Esophagus squamous epithelium (tissue), 5 donors: ENCODE measurements at places on chromosomes 5 and 9.

DNA sequence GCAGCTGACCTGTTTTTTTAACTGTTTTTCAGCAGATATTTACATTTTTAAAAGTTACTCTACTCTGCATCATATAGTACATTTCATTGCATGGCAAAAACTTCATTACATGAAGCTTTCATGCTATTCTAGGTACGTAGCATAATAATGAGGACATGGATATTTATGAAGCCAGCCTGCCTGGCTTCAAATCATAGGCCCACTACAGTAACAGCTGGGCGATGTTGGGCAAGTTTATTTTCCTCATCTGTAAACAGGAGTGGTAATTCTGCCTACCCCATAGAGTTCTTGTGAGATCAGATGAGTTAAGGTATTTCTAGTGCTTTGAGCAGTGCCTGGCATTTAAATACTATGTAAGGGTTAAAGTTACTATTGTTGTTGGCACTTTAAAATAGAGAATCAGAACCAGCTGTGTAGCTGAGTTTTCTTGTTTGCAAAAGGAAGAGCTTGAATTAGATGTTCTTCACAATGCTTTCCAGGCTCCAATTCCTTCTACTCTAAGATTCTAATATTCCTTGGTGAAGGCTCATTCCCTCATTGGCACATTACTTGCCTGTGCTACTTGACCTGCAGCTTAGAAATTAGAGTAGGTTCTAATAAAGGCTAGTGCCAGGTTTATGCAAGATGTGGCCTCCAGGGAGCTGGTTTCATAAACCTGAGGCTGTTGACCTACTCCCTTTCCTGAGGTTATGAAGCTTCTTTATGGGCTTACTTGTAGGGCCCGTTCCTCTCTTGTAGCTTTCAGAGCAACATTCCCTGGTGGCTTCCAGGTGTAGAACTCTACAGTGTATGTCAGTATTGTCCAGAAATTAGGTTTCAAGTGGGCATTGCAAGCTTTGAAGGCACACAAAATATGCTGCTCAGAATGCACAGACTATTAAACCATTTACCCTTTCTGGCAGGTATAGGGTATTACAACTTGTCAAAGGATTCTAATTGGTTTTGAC, 14.5 kb downstream of the ANP32B start:
- DNase-seq, result no peak

- no peak for DNase-seq
Observed at GRCh38 chr9:101601904-101602765, 7.4 kb upstream of the PPP3R2 start.

GRCh38 chr9:32579706-32580331, 6.9 kb upstream of the NDUFB6 start:
- DNase-seq, result no peak

DNA sequence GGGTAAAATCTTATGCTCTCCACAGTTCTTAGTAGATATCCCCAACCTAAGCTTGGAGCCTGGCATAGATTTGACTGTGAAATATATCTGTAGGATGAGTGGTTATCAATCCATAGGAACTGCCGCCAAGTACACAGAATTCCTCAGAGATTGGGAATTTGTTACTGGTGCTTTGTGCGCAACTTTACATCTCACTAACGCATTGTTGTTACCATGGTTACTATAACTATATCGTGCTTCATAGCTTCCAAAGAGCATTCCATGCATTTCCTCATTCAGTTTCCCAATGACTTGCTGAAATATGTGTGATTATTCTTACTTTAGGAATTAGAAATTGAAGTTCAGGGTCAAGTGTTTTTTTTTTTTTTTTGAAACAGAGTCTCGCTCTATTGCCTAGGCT, 9.5 kb upstream of the GGTA1 start:
- no peak for DNase-seq

- no peak for DNase-seq
Observed at GRCh38 chr9:108178318-108178717, 677.5 kb downstream of the ACTL7B start.

- no peak for DNase-seq
Observed at GRCh38 chr9:112137066-112137465, 38.0 kb downstream of the SUSD1 start.

DNA sequence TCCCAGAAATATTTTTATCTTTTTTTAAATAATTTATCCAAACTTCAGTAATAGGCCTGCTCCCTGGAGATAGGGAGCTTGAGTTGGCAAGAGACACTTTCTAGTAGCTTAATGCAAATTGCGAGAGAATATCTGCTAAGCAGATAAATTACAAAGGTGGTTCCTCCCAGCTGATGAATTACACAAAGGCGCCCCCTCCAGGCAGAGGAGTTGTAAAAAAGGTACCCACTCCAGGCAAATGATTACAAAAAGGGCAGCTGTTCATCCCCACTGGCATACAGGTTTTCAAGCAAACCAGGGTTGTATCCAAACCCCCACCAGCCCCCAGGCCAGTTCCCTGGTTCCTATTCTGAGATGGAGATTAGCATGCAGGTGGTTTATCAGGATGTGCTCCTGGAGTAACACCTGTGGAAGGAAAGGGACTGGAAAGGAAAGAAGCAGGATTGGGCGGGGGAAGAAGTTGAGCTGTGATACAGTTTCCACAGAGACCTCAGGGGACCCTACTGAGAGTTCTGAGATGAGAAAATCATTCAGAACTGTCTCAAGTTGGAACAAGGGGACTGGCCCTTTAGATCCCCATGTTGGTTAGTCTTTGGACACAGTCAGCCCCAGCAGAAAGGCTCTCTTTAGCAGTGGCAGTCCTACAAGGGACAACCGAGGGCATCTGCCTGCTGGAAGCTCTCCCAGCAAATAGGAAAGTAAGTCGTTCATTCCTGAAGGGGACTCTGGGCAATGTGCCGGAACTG, 25.5 kb downstream of the ESM1 start:
- DNase-seq, result no peak
